NCI-H774 (cell line): ENCODE measurements at places on chromosomes 7 and 10.

- DNase-seq, result no peak
Measured at GRCh38 chr7:159014297-159015062, 130.2 kb downstream of the VIPR2 start.

GRCh38 chr10:70328967-70329366 lies 45.2 kb upstream of the NPFFR1 start:
- DNase-seq, result no peak

GRCh38 chr10:80504158-80504811 lies 33.4 kb upstream of the SH2D4B start:
- DNase-seq, result no peak

GRCh38 chr10:102868911-102869257 lies 386 bp upstream of the AS3MT start:
- DNase-seq, result no peak

GRCh38 chr10:124262971-124263370 lies 155.8 kb downstream of the OAT start:
- DNase-seq, result no peak

- no peak for DNase-seq
Measured at GRCh38 chr7:150413640-150414081, 34.5 kb downstream of the ZNF775 start.

DNA sequence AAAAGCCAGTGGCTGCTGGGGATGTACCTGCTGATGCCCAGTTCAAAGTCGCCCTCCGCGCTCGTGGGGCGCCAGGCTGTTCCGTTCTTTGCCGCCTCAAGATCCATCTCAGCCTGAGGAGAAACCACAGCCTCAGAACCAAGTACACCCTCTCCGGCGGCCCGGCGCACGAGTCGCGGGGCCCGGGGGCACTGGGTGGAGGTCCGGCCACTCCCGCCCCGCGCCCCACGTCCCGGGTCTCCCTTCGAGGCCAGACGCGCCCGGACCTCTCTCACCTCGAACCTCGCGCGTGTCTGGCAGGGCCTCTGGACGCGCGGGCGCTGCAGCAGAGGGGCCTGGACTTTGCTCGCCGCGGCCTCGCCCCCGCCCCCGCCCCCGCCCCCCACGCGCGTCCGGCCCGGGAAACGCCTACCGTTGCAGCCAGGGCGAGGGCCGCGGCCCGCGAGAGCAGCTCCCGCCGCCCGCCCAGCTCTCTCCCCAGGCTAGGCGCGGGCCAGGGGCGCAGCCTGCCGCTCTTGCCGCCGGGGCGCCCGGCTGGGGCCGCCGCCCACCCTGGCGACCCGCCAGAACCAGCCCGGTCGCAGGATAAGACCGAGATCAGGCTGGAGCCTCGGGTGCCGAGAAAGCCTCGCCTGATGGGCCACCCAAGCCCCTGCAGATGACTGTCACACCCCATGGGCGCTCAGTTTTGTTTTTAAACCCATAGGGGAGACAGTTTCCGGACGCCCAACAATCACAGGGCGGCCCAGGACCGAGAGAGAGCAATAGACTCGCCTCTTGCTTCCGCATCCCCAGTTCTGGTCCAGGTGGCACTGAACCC lies at the start of gene ABCB4:
Gene ABCB4 (minus strand): TSS at position 322 of the 820 bp plus-strand sequence. CDS start 215 bp downstream, at position 107.
- no peak for DNase-seq

- DNase-seq, result no peak
Measured at GRCh38 chr10:77877441-77878344, 48.9 kb downstream of the DLG5 start.

- no peak for DNase-seq
Measured at GRCh38 chr10:2296179-2296891, 559.0 kb upstream of the ADARB2 start.

GRCh38 chr10:78298835-78299234 lies 265.2 kb downstream of the RPS24 start:
- no peak for DNase-seq

DNA sequence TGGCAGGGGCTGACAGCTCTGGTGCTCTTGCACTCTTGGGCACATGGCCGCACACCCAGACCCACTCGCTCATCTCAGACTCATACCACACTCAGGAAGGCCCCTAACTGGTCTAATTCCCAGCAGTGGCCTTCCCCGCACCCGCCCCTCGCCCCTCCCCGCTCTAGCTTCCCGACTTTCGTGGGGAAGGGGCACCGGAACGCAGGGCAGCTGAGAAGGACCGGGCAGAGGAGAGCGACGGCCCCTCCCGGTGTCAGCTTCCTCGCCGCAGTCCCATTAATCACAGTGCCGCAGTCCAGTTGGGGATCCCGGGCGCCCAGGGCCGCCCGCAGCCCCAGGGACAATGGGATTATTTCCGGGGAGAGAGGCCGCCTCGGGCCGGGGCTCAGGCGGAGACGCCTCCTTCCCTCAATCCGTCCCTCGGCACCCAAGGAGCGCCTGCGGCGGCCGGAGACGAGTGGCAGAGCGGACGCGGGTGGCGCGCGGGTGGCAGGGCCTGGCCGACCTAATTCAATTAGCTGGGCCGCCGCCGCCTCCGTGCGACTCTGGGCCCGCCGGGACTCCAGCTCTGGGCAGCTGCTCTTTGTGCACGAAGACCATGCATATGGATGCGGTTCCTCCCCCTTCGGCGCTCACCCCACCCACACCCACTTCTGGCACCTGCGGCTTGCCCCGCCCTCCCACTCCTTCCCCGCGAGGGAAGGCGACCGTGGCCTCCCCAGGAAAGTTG lies 7.8 kb upstream of the TLX1 start:
- no peak for DNase-seq

DNA sequence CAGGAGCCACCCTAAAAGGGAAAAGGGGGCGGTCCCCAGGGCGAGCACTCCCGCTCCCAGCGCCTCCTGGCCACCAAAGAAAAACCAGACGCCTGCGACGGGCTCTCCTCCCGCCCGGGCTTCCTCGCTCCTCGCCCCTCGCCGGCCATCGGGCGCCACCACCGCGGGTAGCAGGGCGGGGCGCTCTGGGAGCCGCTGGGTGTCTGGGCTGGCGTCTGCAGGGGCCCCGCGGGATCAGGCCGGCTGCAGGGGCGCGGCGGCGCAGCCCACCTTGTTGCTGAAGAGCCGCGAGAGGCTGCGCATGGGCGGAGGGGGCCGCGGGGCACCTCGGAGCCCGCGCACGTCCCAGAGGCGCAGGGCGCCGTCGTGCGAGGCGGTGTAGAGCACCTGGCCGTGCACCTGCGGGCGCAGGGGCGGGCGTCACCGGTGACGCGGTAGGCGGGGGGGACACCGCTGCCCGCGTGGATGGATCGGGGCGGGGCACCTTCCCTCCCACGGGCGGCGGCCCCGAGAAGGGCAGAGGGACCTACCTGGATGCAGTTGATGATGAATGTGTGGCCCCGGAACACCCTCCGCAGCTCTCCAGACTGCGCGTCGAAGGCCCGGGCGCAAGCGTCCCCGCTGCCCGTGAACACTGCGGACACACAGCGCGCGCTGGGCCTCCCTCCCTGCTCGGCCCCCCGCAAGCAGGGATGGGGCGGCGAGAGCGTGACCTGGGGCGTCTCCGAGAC lies 28.3 kb downstream of the WDR86 start:
- peak; percentile 28 for DNase-seq

DNA sequence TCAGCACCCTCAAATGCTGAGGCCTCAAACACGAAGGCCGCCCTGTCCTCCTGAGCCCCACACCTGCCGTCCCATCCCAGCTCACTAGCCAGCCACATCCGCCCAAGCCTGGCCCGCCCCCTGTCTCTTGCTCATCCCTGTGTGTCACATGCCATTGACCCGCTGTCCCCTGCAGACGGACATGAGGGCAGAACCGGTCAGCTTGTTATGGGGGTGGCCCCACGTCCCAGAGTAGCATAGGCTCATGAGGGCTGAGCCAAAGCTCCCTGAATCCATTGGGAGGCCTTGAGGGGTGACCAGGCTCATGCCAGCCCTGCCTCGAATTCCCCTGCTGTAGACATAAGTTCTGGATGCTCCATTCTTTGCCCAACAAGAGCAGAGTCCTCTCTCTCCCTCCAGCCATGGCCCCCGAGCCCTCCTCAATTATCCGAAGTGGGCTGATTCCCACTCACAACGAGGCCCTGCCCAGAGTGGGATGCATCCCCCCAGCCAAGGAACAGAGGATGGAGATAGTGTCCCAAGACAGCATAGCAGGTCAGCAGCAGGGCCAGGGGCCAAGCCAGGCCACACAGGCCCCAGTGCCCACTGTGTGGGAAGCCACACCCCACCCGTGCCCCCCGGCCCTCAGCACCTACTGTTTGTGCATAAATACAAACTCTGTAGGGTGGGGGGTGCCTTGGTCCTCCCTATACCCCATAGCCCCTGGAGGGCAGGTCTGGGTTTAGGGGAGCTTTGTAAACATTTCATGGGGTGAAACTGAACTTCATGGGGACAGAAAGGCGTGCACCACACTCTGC lies 42.1 kb downstream of the EBF3 start:
- DNase-seq, result no peak

DNA sequence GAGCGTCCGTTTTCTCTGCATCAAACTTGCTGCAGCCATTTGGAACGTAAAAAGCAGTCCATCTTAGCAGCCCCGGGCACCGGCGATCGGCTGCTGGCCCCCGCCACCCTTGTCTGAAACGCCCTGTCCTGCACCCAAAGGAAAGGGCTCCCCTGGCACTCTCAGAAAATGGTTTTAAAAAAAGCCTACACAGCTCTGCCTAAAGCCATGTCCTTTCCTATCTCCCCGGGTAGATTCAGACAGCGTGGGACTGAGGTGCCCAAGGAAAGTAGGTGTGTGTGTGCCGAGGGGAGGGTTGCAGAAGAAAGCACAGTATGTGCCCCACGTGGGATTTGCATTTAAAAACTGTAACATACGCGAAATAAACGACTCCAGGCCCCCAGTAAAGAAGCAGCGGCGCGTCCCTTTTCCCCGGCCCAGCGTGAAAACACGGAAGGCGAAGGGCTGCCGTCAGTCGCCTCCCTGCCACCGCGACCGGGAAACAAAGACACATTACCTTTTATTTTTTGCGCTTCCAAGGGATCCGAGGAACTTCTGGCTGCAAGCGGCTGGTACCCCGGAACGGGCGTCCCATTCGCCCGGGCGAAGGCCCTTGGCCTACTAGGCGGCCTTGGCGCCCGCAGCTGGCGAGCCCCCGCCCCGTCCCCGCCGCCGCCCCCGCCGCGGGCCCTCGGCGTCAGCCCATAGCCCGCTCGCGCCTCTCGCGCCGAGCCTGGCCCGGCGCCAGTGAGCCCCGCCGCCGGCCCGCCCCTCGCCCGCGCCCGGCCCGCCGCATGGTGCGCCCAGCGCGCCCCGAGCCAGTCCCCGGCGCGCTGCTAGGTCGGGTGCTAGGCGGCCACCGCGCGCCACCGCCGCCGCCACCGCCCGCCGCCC lies 304.6 kb downstream of the PRPF18 start:
- DNase-seq, result peak; percentile 17

DNA sequence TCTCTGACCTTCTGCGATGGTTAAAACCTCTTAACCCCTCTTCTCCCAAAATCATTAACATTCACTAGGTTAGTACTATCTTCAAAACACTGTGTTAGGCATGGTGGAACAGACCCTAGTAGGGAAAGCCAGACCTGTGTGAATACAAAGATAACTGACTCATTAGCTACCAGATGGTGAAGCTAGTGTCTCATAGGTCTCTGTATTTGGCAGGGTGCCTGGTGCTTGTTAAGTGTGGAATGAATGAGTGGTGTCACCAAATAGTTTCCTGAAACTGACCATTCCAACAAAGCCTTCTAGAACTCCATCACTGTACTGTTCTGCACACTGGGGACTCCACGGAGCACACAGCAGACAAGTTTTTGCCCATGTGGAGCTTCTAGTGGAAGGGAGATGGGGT lies 27.7 kb upstream of the TM9SF3 start:
- no peak for DNase-seq

DNA sequence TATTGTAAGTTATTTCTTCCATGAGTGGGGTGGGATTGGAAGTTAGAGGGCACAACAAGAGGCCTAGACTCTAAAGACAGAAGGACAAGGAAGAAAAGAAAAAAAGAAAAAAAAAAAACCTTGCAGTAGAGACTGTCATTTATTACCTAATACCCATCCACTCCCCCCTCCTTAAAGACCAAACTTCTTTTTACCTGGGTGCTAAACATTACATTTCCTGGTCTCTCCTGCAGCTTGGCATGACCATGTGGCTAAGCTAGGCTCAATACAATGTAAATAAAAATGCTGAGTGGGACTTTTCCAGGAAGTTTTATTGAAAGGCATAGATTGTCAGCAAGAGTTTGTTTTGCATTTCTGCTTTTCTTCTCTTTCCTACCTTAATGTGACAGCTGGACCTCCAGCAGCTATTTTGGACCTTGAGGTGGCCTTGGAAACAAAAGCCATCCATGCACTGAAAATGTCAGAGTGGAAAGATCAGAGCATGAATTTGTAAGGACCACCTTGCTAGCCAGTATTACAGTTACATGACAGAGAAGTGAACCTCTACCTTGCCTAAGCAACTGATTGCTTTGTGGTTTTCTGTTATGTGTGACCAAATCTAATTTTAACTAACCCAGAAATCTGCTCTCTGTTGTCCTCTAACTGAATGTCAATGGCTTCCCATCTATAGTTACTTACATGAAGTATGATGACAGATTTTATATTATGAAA lies 81.3 kb upstream of the SFMBT2 start:
- no peak for DNase-seq

DNA sequence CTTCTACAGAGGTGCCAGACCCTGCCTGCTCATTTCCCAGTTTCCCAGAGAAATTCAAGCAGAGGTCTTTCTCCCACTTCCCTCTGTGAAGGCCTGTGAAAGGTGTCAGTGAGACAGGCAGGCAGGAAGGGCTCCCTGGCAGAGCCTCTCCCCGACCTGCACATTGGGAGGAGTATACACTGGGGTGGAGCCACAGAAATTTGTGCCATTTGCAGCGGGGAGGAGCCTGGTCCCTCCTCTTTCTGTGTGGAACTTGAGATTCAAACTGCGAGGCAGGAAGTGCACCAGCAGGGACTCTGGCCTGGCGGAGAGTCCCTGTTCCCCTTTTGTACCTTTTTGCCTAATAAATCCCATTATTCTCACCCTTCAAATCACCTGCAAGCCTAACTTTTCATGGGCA lies 54.6 kb upstream of the OPN4 start:
- no peak for DNase-seq

DNA sequence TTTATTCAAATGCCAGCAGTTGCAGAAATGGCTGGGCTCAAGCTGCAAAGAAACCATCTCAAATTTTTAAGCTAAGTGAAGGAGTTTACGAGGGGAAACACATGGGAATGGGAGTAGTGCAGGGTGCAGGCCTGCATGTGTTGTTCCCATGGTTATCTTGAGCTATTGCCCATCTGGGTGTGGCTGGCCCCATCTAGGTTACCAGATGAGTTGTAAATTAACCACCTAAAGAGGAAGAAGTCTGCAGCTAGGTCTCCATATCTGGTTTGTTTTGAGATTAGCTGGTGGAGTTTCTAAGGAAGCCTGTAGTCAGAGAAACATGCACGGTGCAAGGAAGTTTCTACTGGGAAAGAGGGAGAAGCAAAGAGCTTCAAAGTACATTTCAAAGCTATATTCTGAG lies 23.3 kb upstream of the STEAP2 start:
- no peak for DNase-seq
